ENCODE measurements at places on chromosomes 7 and 10.

DNA sequence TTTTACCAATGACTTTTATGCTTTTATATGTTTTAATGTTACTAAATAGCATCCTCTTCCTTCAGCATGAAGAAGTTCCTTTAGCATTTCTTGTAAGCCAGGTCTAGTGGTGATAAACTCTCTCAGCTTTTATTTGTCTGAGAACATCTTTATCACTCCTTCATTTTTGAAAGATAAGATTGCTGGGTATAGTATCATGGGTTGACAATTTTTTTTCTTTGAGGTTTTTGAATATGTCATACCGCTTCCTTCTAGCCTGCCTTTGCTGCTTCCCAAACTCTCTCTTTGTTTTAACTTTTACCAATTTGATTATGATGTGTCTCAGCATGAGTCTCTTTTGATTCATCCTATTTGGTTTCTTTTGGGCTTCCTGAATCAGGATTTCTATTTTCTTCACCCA, 108.2 kb upstream of the KAT6B start:
- no peak for DNase-seq

DNA sequence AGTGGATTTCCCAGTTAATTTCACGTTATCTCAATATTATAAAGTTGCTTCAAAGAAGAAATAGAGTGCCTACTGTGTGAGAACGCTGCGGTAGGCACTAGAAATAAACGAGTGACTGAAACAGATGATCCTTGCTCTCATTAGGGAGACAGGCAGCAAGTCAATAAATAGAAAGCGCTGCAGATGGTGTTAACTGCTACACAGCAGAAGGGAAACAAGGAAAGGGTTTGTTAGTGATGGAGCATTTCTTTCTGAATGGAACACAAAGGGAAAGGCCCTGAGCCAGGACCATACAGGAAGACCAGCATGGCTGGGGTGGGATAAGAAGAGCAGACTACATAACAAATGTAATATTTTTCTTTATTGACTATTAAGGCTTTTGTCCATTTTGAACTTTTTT, 235.2 kb downstream of the MALRD1 start:
- DNase-seq: no peak

GRCh38 chr10:28278842-28279241, 24.0 kb downstream of the MPP7 start:
- DNase-seq: no peak

DNA sequence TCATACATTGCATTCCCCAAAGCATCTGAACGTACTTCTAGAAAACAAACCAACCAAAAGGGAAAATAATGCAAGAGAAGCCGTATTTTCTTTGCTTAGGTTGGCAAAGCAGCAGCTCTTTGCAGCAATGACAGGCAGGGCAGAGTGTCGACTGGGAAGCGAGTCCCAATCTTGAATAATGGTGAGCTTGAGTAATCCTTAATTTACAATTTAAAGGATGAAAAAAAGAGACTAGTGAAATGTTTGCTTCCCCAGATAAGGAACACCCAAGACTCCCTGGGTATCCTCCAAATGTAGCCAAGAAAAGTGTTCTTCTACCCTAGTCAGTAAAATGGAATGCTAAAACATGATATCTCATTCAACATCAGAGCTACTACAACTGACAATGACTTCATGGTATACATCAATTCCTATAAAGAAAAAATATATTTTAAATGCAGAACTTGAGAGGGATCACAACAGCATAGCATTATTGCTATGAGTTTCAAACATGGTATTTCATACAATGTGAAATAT, 32.0 kb downstream of the GPAM start:
- no peak for DNase-seq

DNA sequence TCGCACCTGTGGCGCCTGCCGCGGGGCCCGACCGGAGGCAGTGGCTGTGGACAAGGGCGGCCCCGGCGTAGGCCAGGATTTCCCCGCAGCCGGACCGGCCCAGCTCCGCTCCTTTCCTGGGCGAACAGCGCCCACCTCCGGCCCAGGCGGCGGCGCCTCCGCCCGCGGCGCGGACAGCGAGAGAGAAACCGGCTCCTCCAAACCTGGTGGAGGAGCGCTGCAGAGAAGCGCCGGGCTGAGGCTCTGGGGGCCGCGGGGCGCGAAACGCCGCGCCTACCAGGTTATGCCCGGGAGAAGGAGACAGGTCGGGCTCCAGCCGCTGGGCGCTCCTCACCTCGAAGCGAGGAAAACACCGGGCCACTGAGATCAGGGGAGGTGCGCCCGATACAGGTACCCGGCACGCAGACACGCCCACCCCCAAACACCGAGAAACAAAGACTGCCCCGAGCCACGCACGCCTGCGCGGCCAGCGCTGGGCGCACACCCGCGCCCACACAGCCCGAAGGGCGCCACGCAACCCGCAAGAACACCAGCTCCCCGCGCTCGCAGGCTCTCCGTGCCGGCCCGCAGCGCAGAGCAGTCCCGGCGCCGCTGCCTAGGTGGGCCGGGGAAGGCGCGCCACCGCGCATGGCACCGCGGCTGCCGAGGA, 3.3 kb downstream of the GRID1 start:
- DNase-seq: no peak

- DNase-seq: no peak
Measured at GRCh38 chr7:119888251-119888650, 384.7 kb upstream of the KCND2 start.
